ENCODE measurements at places on chromosomes 7 and 10.
A peak's percentile ranks its signal among the peaks of the same experiment; 100 is the strongest.

GRCh38 chr7:102268635-102269034 is 18.0 kb upstream of the SH2B2 start:
- DNase-seq = no peak

GRCh38 chr7:12815871-12816270 is 128.4 kb downstream of the ARL4A start:
- DNase-seq = no peak

- DNase-seq = no peak
These were observed 11.5 kb upstream of the TSGA13 start for GRCh38 chr7:130697820-130698219.

GRCh38 chr7:922334-923107 is 32.0 kb downstream of the ADAP1 start:
- no peak for DNase-seq

DNA sequence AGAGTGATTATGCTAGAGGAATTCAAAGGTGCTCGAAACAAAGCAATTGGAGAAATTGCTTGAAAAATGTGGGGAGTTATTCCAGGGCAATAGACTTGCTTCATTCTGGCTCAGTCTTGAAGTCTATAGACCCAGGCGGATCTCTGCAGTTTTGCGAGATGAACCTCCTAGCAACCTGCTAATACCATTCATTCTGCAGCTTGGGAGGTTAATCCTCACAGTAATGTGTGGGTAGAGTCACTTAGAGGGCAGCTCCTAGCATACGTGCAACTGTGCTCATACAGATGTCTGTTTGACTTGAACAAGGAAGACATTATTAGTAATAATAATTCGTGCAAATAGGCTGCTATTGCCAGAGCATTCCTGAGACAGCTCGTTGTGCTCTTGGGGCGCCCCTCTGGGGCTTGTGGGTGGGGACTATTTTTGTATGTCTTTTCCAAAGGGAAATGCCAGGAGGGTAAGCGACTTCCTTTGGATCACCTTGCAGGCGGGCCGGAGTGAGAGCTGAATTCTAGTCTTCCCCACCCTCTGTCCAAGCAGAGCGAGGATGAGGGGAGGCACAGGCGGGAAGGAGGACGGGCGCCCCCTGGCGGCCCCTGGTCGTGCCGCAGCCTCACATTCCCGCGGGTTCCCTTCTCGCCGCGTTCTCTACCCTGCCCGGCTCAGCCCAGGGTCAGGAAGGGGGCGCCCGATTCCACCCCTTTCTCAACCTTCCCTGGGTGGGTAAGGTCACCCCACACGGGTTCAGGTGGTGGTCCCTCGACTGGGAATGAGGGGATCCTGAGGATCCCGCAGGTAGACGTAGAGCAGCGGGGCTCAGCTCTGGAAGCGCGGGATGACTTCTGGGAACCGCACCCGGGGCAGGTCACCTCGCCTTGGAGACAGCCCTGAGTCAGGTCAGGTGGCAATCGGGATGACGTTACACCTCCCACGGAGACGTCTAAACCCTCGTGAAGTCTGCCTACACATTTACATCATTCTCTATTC is 241.5 kb downstream of the PHTF2 start:
- peak; percentile 11 for DNase-seq

DNA sequence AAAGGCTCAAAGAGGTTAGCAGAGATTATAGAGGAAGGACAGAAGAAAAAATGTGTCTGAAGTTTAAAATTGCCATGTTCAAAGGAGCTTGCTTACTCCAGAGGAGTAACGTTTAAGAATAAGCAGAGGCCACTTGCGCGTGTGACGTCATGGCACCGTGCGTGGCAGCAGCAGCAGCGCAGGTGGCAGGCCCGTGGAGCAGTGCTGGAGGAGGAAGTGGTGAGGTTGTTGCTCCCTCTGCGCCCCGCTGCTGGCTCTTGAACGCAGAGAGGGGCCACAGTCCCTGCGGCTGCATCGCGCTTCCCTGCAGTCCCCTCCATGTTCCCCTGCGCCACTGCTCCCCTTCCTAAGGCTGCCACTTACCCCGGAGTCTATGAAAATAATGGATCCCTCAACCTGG is 37.5 kb downstream of the GDI2 start:
- no peak for DNase-seq

DNA sequence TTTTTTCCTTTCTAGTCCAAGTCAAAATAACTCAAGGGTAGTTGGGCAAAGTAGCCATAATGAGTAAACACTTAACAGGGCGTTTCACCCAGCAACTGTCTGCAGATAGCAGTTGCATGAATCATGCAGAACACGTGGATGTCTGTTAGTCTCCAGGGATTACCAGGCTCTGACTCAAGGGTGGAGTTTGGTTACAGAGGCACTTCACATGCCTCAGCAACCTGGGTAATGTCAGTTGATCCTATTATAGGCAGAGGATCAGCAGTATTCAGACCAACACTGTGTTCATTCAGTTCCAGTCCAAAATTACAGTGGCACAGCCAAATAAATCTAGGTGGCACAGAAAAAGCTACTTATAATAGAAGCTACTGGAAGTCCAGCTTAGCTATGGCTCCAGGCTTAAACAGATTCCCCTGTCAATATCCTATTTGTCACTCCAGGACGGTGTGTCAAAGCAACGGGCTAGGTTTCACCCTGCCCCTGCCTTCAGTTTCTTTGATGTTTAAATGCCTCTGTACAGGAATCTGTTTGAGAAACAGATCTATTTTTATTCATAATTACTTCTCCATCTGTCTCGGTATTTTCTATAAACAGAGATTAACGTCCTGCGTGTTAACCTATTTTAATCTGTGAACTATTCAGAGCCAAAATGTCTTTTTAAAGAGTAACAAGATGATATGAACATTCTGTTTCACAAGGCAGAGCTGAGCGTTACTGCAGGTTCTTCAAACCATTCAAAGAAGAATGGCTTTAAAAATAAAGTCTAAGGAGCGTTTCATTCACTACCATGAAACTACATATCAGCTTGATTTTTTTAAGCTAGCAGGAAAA is 162.6 kb upstream of the AKR1E2 start:
- DNase-seq = peak; percentile 100

DNA sequence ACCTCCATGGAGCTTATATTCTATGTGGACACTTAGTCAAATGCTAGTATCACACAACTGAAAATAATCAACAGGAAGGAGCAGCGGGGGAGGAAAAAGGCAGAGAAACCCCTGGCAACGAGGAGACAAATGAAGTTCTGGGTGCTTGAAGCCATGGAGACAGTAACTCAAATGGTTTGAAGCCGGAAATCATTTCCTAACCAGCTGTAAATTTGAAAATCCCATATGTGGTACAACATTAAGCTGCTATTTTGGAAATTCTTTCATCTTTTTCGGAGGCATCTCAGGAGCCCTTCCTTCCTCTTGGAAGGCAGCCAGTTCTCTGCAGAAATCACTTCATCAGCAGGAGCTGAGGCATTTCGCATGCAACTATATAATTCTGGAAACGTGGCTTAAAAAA is 91.4 kb downstream of the PPP1R3C start:
- DNase-seq = no peak

DNA sequence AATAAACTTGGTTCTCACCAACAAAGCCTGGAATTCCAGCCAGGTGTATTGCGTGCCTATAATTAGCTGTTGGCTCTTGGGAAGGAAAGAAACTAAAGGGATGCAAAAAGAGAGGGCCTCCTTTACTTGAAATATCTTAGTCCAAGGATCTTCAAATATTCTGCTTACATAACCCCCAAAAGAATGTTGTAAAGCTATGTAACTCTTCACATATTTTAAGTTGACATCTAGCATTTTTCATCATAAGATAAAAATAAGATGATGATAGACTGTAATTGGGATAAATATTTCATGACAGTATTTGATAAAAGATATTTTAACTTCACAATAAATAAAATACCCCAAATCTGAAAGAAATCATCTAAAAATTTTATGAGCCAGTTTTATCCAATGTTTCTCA is 52.5 kb upstream of the SEPTIN7 start:
- DNase-seq = no peak

- DNase-seq = peak; percentile 83
These were observed 6.2 kb upstream of the RRP12 start for GRCh38 chr10:97407211-97407951.

- peak; percentile 65 for DNase-seq
These were observed 558 bp downstream of the VOPP1 start for GRCh38 chr7:55571511-55572377.
